ENCODE measurements at places on chromosomes 16 and 17.

DNA sequence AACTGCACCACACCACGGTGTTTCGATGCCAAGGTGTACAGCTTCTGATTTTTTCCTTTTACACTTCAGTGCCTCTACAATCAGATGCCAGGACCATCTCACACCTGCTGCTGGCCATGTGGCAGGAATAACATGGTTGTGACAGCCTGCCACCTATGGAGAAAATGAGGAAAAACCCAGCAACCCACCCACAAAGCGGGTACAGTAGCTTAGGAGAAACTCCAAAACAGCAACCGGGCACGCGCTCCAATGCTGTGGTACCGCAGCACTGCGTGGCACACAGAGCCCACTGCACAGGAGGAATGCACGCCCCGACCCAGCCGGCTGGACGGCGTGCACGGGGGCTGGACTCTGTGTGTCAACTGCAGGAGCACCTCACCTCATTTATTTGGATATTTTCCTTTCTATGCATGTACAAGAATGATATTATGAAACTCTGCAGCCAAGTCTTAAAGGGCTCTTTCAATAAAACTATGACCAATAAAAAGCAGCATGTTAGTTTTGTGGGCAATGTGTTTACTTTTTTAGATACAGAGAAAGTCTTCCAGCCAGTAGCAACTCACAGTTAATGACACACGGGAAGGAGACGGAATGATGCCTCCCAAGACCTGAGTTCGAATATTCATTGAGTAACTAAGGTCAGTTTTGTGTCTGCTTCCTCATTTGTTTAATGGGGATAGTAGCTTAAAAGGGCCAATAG, 45.9 kb downstream of the MAP1LC3B start:
- DNase-seq = no peak

GRCh38 chr17:35612924-35613521, 25.9 kb downstream of the AP2B1 start:
- DNase-seq = no peak

- DNase-seq = no peak
These were observed 225.5 kb downstream of the STX8 start for GRCh38 chr17:9350080-9350479.

DNA sequence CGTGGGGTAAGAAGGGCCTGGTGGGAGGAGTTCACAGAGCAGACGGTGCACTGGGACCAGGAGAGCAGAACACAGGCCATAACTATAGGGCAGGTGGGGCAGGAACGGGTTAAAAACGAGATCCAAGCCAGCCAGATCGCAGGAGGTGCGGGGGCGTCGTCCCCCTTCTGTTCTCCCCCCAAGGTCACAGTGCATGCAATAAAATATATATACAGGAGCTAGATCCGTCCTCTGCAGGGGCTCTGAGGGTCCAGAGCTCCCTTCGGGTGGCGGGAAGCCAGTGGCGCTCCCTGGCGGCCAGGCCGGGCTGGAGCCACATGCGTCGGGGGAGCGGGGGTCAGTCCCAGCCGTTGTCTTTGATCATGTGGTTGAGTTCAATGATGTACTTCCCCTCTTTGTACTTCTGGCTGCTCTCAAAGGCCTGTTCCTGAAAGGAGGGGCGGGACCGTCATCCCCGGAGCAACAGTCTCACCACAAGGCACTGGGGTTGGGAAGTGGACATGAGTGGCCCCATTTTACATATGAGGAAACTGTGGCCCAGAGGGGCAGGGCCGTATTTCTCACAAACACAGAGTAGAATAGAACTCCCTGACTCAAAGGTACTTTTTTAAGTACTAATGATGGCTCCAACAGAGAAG, 768 bp upstream of the TBX6 start:
- no peak for DNase-seq

- DNase-seq = no peak
These were observed 80.0 kb downstream of the LMF1 start for GRCh38 chr16:890716-891352.

GRCh38 chr16:7113395-7113794, 219.2 kb upstream of the RBFOX1 start:
- no peak for DNase-seq

DNA sequence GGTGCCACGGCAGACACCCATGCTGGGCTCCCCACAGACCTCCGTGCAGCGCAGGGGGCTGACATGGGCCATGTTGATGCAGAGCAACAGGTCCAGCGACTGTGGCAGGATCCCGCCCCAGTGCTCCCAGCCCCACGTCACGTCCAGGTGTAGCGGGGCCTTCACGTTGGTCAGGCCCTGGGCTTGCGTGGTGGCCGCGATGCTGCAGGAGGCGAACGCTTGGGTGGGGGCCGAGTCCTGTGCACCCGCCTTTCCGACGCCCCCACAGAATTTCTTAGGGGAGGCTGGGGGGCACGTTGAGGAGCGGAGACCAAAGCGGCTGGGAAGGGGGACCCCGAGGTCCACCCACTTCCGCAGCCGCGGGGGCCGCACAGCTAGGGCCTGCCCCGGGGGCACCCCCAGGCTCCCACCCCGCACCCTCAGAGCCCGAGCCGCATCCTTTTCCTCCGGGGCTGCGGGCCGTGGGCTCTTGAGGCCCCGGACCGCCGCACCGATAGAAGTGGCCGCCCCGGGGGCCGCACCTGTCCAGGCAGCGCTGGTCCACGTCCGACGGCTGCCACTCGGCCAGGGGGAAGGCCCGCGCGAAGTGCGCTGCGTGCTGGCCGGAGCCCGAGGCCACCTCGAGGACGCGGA, 416 bp downstream of the METTL26 start:
- DNase-seq = no peak

- peak; percentile 51 for DNase-seq
These were observed at the start of gene CHRNE for GRCh38 chr17:4903051-4903818. CHRNE (minus strand) TSS chr17:4903098; CDS start chr17:4903063, 35 bp downstream.

GRCh38 chr17:83149761-83150251, 70.4 kb downstream of the METRNL start:
- no peak for DNase-seq

DNA sequence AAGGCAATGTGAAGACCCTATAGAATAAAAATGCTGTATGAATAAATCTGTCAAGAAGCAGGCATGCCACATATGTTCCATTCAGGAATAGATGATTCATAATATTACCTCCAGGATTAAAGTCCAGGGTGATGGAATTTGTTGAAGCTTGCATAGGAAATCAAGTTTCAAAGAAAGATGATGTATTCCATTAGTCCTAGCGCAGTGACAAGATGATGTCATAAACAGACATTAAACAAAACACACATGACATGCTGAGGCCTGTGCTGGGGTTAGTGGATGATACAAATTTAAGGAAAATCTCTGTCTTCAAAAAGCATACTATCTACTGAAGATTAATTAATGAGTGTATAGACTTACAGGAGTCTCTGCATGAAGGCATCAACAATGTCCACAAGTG, 1025.2 kb downstream of the CDH11 start:
- DNase-seq = no peak

GRCh38 chr17:63833026-63833740, 5.7 kb upstream of the FTSJ3 start:
- no peak for DNase-seq

DNA sequence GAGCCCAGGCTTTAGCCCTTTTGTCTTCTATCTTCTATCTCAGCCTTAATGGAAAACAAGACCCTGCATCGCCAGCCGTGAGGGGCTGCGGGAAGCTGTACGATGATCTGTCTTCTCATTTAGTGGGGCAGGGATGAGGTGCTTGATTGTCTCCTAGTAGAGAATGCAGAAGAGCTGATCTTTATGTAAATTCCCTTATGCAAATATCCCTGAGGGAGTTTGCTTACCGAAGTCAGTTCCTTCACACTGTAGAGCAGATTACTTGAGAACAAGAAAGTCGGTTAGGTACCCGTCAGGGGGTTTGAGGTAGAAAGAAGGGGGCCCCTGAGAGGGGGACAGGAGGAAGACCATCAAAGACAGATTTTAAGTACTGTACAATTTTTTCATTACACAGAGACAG, 66.2 kb downstream of the IRF8 start:
- no peak for DNase-seq

GRCh38 chr17:7404737-7405349, 946 bp upstream of the TMEM256 start:
- peak; percentile 43 for DNase-seq

GRCh38 chr17:79192503-79193351, 118.1 kb downstream of the ENGASE start:
- no peak for DNase-seq

- no peak for DNase-seq
These were observed 84.3 kb downstream of the CYTH1 start for GRCh38 chr17:78697554-78698343.

GRCh38 chr17:4483012-4483840, 15.5 kb upstream of the SPNS2 start:
- no peak for DNase-seq

DNA sequence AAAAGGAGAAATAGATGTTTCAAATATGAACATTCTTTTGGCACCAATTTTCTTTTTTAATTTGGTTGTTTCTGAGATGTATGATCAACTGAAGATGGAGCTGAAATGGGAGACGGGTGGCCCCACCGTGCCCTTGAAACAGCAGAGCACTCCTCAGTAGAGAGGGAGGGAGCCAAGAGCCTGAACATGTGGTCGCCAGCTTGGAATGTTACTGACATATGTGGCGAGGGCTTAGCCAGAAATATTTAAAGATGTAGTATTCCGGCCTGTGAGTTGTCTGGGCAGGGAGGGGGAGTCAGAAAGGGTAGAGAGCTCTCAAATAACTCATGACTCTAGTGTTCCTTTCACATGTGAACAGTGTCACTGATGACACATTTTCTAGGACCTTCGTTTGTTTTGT, 13.3 kb upstream of the MRC2 start:
- no peak for DNase-seq

GRCh38 chr16:13402601-13403000, 501.2 kb downstream of the SHISA9 start:
- DNase-seq = no peak

GRCh38 chr17:8997994-8998628, 23.2 kb upstream of the NTN1 start:
- DNase-seq = peak; percentile 60

GRCh38 chr17:72474719-72475477, 354.1 kb downstream of the SOX9 start:
- DNase-seq = no peak

DNA sequence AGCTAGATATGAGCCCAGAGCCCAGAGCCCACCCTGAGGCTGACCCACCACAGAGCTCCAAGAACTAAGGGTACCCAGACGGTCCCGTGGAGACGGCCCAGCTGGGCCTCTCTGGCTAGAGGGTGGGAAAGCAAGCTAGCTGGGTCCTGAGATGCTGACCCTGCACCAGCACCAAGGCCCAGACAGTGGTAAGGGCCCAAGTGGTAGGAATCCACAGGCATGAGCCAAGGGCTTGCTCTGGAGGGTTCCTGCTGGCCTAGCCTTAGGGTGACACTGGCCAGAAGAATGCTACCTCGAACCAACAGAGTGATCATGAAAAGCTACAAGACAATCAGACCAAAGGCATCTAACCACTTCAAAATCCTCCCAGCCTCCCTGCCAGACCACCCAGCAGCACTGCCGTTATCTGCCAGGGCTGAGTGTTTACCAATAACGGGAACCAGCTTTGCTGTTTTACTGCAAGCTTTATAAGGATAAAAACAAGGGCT, 13.2 kb downstream of the HIC1 start:
- DNase-seq = no peak

DNA sequence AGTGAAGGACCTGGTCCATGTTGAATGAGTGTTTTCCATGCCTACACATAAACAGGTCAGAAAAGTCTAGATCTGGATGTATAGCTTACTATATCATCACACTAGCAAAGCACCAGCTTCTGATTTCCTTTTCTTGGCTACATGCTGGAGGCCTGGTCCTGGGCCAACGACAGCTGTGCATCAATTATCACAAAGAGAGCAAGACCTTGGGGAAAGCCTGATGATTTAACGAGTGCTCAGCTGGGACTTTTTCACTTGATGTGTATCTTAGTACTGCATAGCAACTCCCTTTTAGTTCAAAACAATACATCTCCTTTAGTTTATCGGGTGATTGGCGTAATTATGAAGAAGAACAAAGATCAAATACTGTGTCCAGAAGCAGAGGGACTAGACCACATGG, 358.2 kb downstream of the KIF2B start:
- no peak for DNase-seq

- DNase-seq = no peak
These were observed 7.5 kb downstream of the AXIN2 start for GRCh38 chr17:65553646-65554552.

GRCh38 chr16:17339764-17340541, 130.8 kb downstream of the XYLT1 start:
- no peak for DNase-seq

GRCh38 chr16:19071811-19072777, 4.7 kb downstream of the COQ7 start:
- peak; percentile 28 for DNase-seq

DNA sequence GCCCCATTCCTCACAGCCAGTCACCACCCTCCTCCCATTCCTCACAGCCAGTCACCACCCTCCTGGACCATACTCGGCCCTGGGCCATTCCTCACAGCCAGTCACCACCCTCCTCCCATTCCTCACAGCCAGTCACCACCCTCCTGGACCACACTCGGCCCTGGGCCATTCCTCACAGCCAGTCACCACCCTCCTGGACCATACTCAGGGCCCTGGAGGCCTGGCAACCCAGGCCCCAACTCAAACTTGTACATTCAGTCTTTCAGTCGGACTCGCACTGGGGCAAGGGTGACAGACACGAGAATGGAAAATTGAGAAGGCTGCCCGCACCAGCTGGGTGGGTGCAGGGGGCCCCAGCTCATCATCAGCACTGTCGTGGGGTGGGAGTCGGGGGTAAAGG, 30.4 kb upstream of the FOXK2 start:
- no peak for DNase-seq

DNA sequence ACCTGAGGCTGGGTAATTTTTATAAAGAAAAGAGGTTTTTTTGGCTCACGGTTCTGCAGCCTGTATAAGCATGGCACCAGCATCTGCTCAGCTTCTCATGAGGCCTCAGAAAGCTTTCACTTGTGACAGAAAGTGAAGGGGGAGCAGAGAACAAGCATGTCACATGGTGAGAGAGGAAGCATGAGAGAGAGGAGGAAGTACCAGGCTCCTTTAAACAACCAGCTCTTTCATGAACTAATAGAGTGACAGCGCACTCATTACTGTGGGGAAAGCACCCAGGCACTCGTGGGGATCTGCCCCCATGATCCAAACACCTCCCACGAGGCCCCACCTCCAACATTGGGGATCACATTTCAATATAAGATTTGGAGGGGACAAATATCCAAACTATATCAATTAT, 86.8 kb downstream of the USP32 start:
- no peak for DNase-seq

- DNase-seq = no peak
These were observed 6.9 kb downstream of the HOXB4 start for GRCh38 chr17:48571024-48571818.

- DNase-seq = no peak
These were observed 204.6 kb downstream of the SLC39A11 start for GRCh38 chr17:72887917-72888316.

GRCh38 chr17:2875608-2876007, 79.4 kb downstream of the RAP1GAP2 start:
- DNase-seq = no peak

DNA sequence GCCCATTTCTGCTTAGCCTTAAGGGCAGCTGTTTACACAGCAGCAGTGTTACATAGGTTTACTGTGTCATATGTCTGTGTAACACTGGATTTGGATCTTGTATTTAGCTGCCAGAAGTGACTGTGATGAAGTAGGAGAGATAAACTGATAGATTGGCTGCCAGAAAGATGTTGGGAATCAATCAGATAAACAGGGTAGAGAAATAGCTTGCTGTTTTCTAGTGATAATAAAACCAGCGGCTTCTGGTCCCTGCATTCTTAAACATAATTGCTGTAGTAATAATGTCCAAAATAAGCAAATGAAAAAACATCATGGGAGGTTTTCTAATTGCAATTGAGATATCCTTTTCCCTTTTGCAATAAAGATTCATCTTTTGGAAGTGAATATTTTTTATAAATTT, 68.7 kb downstream of the AATF start:
- no peak for DNase-seq

- DNase-seq = no peak
These were observed 506.0 kb downstream of the TMEM114 start for GRCh38 chr16:8084302-8084701.
